Activated gamma-delta T cell (primary cell): ENCODE measurements at places on chromosomes 1 and 21.

DNA sequence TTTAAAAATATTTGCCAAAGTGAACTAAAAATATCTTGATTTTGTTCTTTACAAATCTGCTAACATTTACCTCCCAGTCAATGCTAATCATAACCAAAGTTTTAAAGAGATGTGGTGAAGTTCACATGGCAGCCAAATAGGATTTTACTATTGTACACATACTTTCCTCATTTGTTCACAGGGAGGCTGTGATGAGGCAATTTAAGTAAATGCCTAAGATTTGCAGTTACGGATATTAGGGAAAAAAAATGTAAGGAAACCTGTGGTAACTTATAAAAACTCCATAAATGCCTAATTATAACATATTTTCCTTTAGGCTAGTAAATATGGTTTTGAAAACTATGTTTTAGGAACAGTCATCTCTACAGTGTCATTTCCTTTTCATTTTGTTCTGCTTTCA, 32.4 kb downstream of the RGS5 start:
- no peak for DNase-seq

GRCh38 chr1:145827966-145828365, 4.0 kb downstream of the POLR3C start:
- DNase-seq: no peak

- no peak for DNase-seq
These were observed 12.8 kb downstream of the RRP15 start for GRCh38 chr1:218297867-218298266.

DNA sequence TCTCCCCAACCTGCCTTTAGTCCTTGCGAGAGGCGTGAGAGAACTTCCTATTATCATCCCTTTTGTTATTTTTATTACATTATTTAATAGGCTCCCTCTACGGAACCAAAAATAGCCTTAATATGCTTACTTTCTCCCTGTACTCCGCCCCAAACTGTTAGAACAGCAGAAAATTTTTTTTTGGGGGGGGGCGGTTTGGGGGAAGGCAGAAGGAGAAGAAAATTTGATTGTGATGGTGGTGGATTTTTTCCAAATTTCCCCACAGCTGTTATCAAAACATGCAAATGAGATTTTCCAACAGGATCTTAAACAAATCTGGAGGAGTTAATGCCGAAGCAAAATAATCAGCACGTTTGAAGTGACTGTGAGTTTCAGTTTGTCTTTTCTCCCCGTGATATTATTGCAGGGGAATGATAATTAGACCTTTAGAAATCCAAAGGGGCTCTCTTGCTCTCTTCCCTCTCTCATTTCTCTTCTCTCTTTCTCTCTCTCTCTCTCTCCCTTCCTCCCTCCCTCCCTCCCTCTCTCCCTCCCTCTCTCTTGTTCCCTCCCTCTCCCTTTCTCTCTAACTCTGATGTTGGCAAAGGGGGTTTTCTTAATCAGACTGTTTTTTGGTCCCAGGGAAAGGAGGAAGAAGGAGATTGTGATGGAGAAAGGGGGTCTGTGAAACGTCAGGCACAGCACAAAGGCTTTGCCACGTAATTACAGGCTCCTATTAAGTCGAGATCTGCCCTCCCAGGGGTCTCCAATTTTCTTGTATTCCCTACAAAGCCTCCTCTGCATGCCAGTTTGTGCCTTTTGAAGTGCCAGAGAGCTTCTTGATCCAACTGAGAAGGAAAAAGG, 1.1 kb upstream of the PRRX1 start:
- no peak for DNase-seq

GRCh38 chr1:248714248-248714647, 11.7 kb upstream of the OR14I1 start:
- DNase-seq: no peak

DNA sequence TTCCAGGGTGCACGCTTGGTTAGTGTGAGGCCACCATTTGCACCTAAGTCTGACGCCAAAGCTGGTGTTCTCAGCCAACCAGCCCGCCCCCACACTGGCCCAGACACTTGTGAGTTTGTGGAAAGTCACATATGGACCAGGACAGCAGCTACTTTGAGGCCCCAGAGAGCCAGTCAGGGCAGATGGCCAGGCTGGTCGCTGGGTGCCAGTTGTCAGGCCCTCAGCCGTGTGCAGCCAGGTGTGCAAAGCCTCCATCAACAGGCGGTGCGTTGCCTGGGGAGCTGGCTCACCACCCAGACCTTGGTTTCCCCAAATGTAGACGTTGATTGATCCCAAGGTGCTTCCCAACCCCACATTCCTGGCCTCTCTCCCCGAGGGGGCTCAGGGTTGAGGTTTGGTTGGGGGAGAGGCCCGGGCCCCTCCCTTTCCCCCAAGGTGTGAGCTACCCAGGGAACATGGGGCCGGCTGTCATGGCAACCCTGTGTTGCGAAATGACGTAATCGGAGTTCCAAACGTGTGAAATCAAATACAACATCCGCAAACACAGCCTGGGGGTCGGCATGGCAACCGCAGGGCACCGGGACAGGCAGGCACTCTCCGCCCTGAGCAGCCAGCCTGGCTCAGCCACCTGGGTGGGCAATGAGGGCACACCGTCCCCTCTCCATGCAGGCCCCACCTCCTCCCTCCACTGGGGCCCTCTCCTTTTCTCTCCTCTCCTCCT, 42.2 kb upstream of the WNT4 start:
- DNase-seq: no peak

DNA sequence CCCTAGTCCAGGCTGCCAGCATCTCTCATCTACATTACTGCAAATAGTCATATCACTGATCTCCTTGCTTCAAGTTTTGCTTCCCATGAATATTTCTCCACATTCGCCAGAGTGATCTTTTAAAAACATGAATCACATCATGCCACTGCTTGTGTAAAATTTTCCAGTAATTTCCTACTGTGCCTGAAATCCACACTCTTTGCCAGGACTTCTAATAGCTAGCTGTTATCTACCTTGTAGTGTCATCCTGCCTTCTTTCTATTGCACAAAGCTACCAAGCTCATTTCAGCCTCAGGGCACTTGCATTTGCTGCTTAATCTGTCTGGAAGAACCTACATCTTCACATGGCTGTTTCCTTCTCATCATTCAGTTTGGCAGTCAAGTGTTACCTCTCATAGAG, 33.9 kb upstream of the ZNF362 start:
- DNase-seq: no peak

DNA sequence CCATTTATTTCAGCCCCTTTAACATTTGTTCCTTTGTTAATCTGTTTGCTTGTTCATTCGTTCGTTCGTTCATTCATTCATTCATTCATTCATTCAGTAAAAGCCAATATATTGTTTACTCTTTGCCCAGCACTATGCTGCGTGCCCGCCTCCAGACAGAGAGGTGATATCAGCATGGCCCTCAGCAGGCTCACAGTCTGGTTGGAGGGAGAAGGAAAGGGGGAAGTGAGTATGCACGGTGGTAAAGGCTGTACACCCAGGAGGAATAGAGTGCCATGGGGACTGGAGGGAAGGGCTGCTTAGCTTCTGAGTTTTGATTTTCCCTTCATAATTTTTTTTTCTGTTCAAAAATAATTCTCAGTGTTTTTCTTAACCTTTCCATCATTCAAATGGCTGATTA, 144.7 kb downstream of the NOS1AP start:
- DNase-seq: no peak

GRCh38 chr1:67759692-67760029, 73.6 kb downstream of the GNG12 start:
- DNase-seq: no peak

DNA sequence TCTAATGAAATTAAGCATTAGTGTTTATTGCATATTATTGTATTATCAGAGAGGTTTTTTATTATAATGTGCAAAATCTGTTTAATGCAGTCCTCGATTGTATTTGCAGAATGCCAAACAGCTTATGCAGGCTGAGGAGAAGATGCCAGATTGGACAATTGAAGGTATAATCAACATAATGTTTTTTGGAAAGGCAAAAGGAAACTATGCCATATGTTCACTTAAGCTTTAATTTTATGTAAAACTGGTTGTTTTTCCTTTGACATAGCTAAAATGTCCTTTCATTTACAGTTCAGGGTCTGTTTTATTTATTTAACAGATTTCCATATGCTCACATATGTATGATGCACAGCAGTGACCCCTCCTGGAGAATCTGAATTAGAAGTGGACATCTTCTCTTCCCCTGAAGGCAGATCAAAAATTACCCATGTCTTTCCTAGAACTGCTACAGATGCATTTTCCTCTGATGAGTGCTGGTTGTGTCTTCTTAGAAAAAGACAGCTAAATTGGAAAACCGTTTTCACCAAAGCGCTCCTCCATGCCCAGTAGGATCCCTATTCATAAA, 143.5 kb upstream of the USH2A start:
- no peak for DNase-seq

DNA sequence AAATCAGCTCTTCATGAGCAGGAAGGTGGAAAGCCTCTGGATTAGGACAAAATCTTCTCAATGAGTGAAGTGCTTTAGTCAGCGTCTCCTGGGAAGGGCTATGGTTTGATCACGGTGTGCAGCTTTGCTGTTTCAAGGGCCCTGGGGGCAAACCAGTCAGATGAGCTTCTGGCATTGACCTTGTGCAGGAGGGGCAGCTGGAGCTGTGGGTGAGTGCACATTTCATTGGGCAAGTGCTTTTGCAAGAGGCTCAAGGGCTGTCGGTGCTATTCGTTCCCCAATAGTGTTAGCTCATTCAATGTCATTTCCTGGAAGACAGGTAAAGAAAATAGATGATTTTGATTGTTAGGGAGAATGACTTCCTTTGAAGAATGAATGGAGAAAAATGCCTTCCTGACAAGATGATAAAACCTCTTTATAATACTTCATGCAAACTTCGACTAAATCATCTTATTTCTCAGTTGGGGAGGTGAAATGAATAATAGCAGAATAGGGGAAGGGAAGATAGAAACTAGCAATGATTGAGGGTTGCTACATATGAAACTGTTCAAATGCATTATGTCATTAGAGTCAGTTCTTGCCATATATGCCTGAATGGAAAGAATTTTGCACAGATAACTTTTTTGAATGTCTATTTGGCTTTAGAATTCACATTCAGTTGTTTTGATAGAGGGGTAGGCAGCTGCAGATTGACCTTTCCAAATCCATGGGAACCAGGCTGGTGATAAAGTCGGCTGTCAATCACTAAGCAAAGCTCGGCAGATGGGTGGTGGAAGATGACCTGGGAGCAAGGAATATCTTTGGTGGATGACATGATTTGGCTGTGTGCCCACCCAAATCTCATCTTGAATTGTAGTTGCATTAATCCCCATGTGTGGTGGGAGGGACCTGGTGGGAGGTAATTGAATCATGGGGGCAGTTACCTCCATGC, 12.9 kb upstream of the DISC1 start:
- no peak for DNase-seq

- DNase-seq: no peak
These were observed 1.5 kb downstream of the CENPF start for GRCh38 chr1:214604523-214604922.

DNA sequence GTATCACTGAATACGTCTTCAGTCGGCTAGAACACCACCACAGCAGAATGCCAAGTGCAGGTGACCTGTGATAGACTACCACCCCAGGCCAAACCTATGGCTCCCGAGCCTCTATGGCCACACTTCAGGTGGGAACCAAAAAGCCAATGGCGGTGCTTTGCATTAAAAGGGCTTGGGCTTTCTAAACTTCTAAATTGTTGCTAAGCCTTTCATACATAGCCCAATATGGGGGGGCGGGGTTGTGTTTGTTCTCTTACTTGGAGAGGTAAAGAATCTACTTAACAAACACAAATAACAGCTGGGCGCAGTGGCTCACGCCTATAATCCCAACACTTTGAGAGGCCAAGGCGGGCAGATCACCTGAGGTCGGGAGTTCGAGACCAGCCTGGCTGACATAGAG, 19.7 kb downstream of the USP48 start:
- DNase-seq: no peak

DNA sequence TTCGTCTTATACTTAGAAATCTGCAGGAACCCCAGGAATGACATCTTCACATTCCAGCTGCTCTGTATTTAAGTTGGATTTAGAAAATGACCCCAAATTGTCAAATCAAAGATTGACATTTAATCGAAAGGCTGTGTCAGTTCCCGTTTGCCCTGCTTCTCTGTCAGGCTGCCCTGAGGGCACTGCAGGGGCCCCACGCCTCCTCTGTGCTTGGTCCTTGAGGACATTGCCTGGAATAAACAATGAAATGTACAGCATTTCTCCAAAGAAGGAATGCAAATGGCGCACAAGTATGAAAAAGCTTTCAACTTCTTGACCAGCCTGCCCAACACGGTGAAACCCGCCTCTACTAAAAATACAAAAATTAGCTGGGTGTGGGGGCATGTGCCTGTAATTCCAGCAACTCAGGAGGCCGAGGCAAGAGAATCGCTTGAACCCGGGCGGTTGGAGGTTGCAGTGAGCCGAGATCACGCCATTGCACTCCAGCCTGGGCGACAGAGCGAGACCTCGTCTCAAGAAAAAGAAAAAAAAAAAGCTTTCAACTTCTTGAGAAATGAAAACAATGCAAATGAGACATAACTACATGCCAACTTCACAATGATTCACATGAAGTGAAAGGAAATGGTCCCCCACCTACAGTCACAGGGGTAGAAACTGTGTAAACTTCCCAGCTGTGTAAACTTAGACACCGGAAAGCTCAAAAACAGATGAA, 3.0 kb downstream of the TMPRSS3 start:
- DNase-seq: no peak

DNA sequence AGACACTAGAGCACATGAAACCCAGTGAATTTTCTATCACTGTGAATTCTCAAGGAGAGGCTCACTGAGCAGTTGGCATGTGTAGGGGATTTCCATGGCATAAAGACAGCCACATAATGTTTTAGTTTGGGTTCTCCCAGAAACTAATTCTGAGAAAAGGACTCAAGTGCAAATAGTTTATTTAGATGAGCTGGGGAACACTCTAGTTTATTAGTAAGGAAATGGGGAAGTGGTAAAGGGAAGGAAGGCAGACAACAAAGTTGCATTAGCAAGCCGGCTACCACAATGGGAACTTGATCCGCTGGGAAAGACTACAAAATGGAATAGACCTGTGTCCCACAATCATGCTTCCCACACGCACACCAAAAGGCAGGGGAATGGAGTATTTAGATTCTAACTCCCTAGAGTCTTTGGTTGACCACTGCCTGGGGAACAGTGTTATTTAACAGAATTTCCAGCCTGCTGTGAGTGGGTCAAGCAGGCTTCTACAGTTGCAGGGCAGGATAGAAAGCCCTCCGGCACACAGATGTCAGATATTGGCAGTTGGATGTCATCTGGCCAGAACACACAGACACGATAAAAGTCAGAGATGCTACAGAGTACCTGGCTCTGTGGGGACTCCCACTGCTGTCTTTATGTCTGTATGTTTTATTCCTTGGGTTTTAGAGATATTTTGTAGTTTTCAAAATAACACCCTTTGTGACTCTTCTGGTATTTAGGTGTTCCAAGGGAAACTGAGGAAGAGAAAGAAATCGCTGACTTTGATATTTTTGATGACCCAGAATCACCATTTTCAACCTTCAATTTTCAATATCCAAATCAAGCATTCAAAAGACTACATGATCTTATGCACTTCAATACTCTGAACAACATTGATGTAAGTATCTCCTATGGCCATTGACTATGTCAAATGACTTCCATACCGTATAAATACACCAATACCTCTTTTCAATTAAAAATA, 150.1 kb downstream of the PLA2G4A start:
- no peak for DNase-seq
